D721Med (cell line): ENCODE measurements at places on chromosomes 1 and 21.

- DNase-seq, result no peak
Observed at GRCh38 chr1:205832326-205832751, 17.6 kb downstream of the PM20D1 start.

GRCh38 chr21:45151445-45152160 is 77.2 kb downstream of the ADARB1 start:
- DNase-seq, result no peak

DNA sequence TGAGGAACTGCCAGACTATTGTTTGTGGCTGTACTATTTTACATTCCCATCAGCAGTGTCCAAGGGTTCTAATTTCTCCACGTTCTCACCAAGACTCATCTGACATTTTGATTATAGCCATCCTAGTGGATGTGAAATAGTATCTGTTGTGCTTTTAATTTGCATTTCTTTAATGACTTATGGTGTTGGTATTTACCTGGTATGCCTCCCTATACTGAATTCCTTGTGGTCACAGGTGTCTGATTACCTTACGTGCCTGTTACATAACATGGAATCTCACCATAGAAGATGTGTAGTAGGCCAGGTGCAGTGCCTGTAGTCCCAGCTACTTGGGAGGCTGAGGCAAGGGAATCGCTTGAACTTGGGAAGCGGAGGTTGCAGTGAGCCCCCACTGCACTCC is 13.5 kb downstream of the ZYG11A start:
- no peak for DNase-seq

- no peak for DNase-seq
Observed at GRCh38 chr1:105678334-105678733, 1378.1 kb upstream of the PRMT6 start.

GRCh38 chr1:159923203-159924024 is 1.9 kb downstream of the TAGLN2 start:
- no peak for DNase-seq

GRCh38 chr1:51203121-51203873 is 32.8 kb upstream of the RNF11 start:
- no peak for DNase-seq

DNA sequence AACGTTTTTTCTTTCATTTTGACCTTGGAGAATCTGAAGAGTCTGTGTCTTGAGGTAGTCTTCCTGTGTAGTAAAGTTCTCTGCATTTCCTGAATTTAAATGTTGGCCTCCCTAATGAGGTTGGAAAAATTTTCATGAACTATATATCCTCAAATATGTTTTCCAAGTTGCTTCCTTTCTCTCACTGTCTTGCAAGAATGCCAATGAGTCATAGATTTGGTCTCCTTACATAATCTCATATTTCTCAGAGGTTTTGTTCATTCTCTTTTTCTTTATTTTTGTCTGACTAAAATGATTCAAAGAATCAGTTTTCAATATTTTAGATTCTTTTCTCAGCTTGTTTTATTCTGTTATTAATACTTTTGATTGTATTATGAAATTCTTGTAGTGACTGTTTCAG is 87.6 kb downstream of the DRAM2 start:
- no peak for DNase-seq

- DNase-seq, result peak; percentile 58
Observed at GRCh38 chr1:101238681-101239094, 1.9 kb downstream of the S1PR1 start.

GRCh38 chr1:117670976-117671780 is 65.3 kb downstream of the TENT5C start:
- no peak for DNase-seq

DNA sequence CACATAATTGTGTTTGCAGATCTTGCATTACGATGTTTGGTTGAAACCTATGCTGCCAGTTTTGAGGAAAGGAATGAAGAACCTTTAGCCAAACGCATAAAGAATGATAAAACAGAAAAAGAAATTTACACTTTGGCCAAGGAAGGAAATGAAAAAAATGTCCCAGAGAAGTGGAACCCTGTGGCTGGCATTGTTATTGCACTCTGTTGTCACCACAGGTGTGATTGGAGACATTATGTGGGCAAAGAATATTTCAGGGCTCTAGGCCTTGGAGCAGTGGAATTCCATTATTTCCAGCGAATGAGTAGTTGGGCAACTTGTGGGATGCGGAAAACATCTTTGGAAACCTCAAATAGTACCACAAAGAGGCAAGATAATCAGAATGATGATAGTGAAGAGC is 14.9 kb downstream of the TRMT13 start:
- DNase-seq, result no peak

- peak; percentile 85 for DNase-seq
Observed at GRCh38 chr1:234499119-234499942, 20.4 kb upstream of the TARBP1 start.

DNA sequence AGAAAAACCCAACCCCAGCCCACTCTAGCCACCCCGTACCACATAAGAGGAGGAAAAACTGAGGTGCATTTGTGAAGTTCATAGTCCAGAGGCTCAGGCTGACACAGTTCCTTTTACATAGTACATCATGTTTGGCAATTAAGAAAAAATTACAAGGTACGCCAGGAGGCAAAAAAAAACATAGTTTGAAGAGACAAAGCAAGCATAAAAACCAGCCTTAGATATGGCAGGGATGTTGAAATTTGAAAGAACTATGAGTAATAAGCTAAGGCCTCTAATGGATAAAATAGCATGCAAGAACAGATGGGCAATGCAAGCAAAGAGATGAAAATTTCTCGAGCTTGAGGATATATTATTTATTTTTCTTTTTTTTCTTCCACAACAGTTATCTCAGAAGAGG is 31.9 kb downstream of the MIXL1 start:
- no peak for DNase-seq

DNA sequence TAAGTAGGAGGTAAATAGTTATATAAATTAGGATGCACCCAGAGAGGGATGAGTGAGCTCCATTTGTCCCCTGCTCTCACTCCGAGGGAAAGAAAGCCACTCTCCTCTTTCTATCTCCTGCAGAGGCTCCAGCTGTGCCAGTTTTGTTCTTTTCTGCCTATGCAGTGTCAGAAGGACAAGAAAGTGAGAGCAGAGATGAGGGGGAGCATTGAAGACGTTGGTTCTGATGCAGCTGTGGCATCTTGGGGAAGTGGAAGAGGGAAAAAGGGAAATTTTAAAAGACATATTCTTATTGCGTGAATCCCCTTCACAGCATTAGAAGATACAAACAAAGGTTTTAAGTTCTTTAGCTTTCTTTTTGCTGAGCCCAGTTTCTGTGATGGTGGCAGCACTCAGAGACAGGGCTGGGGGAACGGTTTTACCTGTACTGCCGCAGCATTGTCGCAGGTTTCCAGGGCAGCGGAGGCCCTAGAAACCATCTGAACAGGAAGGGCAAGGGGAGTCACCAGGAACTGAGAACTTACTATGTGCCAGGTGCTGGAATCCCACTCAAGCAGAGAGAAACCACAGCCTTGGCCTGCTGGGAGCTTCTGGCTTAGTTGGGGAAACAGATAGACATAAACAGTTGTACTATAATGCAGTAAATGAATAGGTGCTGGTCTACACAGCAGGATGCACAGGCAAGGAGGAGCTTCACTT is 44.9 kb upstream of the USP24 start:
- no peak for DNase-seq

GRCh38 chr1:31583995-31584868 is 7.9 kb downstream of the TINAGL1 start:
- DNase-seq, result no peak

GRCh38 chr1:86774305-86775295 is 70.2 kb downstream of the SH3GLB1 start:
- DNase-seq, result no peak

GRCh38 chr1:5858844-5859407 is 133.3 kb downstream of the NPHP4 start:
- DNase-seq, result no peak

GRCh38 chr1:184272175-184272866 is 114.5 kb upstream of the C1orf21 start:
- DNase-seq, result no peak

DNA sequence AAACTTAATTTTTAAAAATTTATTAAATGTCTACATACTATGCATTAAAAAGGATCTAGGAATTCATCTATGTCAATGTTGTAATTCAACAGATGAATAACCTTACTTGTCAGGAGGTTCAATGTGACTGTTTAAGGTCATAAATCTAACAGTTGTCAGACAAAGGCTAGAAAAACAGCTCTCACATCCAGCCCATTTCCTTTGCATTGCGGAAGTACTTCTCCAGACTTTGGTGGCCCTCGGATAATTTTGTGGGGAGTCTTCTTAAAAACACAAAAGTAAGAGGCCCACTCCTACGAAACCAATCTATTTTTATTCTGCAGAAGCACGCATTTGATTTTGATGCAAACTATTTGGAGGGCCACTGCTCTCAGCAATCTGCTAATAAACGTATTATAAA is 122.6 kb upstream of the CHRM3 start:
- DNase-seq, result no peak

DNA sequence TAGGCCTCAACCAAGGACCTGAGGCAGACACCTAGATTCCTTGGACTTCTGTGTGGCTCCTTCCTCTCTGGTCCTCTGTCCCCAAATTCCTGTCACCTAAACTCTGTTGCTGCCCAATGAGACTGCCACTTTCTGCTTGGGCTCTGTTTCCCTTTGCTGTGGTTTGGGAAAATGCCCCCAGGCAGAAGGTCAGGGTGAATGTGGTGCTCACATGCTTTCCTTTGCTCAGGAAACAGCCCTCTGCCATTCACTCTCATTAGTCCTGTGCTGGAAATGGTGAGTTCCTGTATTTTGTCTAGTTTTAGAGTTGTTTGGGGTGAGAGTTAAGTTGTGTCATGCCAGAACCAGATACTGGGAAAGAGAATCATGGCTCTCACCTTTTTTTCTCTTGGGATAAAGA is 22.7 kb upstream of the SHE start:
- no peak for DNase-seq

GRCh38 chr1:230047114-230047865 is 19.7 kb upstream of the GALNT2 start:
- no peak for DNase-seq

GRCh38 chr1:228414511-228415211 is 2.0 kb downstream of the TRIM17 start:
- no peak for DNase-seq

DNA sequence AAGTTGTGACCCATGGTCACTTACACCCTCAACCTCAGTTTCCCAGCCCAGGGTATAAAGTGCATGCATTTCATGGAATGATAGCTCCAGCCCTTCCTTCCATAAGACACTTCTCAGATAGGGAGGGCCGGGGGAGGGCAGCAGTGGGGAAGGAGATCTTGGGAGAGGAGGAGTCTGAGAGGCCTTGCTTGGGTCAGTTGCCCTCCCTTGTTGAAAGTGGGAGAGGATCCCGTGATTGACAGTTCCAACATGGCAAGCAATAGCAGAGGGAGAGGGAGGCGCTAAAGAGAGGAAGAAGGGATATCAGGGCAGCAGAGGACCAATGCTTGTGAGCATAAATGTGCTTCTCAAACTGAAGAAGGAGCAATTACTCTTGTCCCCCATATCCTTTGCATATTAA is 244.4 kb downstream of the CHRM3 start:
- no peak for DNase-seq

GRCh38 chr1:67942274-67942673 is 108.2 kb downstream of the DIRAS3 start:
- no peak for DNase-seq

- no peak for DNase-seq
Observed at GRCh38 chr1:35406103-35406502, 137.6 kb downstream of the ZMYM4 start.

GRCh38 chr1:71733121-71733520 is 549.2 kb downstream of the NEGR1 start:
- no peak for DNase-seq

GRCh38 chr1:232425421-232425820 is 204.5 kb downstream of the SIPA1L2 start:
- DNase-seq, result no peak

- no peak for DNase-seq
Observed at GRCh38 chr21:28644762-28645161, 347.9 kb downstream of the LTN1 start.

GRCh38 chr1:247452447-247453039 is 5.4 kb downstream of the OR2B11 start:
- DNase-seq, result no peak

DNA sequence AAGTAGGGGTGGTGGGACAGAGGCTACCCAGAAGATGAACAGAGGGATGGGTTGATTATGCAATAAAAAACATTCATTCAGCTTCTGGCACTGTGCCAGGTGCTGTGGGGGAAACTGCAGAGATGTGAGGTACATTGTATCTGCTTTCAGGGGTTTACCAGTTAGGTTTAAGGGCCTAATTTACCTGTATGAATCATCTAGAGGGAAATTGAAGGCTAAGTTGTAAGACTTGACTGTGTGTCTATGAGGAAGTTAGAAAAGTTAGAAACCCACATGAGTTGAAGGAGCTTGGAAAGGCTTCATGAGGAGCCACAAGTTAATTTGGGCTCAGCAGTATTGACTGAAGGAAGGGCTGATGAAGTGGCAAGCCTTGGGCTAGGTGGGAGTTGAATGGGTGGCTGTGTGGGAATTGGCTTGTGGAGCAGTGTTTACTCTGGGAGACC is 36.7 kb upstream of the APOBEC4 start:
- DNase-seq, result no peak

DNA sequence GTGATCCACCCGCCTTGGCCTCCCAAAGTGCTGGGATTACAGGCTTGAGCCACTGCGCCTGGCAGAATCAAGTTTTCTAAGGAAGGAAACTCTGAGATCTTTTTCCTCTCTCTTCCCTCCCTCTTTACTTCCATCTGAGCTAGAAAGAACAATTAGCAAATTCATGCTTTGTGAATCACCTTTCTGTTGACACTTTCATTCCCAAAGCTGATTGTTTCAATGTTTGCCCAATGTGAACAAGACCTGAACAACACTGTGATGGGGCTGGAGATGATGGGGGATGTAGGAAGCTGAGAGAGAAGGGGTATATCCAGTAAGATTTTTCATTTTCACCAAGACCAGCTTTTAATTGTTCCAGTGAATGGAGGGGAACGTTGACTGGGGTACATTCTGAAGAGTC is 5.7 kb upstream of the TENT5B start:
- no peak for DNase-seq

- DNase-seq, result no peak
Observed at GRCh38 chr1:27235827-27236226, 1.4 kb downstream of the WDTC1 start.

- DNase-seq, result no peak
Observed at GRCh38 chr21:43853851-43854772, 10.9 kb upstream of the AGPAT3 start.

DNA sequence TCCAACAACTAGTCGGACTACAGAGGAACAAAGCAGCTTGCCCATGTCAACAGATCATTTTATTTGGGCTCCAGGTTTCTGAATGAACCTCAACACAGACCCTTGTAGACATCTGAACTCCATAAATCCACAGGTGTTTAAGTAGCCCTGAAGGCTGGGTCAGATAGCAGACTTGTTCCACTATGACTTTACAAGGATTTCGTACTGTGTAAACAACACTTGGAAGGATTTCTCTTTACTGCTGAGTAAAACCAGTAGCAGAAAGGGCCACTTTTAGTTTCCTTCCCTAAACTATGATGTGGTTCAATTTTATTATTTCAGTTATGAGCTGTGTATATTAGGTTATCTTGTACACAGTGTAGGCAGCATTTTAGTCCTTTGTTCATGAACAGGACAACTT is 316.4 kb upstream of the ADGRL2 start:
- DNase-seq, result no peak
